ENCODE measurements at places on chromosomes 2 and 18.

GRCh38 chr2:213766062-213766461, 481.8 kb downstream of the SPAG16 start:
- no peak for DNase-seq

DNA sequence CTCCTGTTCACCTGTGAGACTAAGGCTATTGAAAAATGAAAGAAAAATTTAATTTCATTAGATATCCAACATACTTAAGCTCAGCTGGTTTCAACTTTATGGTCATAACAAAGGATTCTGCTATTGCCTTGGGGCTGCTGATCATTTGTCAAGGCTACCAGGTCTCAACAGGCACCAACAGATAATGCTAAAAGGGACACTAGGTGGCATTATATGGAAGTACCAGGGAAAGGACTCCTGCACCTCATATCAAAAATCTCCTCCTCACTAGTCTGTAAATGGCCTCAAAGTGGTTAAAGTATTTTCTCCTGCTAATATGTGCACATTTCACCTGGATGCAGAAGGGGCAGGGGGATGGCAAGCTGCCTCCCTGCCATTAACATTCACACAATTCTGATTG, 167.9 kb upstream of the REG3A start:
- no peak for DNase-seq

DNA sequence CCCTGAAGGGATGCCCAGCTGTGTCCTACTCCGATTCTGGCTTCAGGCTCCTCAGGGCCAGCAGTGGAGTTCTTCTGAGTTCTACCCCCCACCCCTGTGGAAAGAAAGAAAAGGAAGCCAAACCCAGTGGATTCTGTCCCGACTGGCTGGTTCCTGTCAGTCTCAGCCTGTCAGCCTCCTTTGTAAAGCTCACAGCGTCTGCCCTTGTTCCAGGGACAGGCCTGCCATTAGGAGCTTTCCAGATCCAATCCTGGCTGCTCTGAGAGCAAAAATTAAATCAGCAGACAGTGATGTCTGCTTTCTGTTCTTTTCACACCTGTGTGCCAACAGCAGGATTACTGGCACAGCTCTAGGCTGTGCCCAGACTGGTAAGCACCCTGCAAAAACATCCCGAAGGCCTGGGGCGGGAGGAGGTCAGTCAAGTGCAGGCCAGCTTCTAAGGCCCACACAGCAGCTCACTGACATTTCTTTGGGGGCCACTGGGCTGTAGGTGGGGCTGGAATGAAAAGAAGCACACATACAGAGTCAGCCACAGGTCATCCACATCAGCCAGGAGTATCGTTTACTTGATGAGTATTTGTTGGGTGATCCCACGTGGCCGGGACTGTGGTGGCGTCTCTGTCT, 69.1 kb downstream of the EHD3 start:
- DNase-seq: no peak

- no peak for DNase-seq
Observed at GRCh38 chr2:7428454-7429204, 511.4 kb downstream of the RNF144A start.

- no peak for DNase-seq
Observed at GRCh38 chr18:49041435-49042245, 90.9 kb upstream of the SMAD7 start.

- DNase-seq: no peak
Observed at GRCh38 chr2:111634050-111634794, 249.8 kb downstream of the ANAPC1 start.

DNA sequence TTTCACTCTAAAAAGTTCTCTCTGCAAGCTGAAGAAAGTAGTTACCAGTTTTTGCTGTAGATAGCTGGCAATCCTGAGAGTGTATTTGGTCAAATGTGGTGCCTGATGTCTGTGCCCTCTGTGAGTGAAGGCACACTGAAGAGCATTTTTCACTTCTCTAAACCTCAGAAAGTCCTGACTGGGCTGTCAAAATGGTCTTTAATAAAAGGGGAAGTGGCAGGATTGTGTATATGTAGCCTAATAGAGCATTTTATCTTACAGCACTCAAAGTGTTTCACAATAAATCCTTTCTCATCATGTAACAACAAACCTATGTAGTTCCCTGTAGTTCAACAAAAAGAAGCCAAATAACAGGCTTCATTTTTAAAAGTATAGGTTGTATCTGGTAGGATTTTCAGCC, 1552.3 kb upstream of the SLC39A10 start:
- no peak for DNase-seq

- DNase-seq: no peak
Observed at GRCh38 chr2:149782572-149782971, 195.0 kb upstream of the MMADHC start.

GRCh38 chr2:1709946-1710560, 34.3 kb downstream of the PXDN start:
- peak; percentile 25 for DNase-seq

- no peak for DNase-seq
Observed at GRCh38 chr2:11963966-11964365, 217.5 kb downstream of the LPIN1 start.

- no peak for DNase-seq
Observed at GRCh38 chr2:210626849-210627248, 70.5 kb downstream of the CPS1 start.

DNA sequence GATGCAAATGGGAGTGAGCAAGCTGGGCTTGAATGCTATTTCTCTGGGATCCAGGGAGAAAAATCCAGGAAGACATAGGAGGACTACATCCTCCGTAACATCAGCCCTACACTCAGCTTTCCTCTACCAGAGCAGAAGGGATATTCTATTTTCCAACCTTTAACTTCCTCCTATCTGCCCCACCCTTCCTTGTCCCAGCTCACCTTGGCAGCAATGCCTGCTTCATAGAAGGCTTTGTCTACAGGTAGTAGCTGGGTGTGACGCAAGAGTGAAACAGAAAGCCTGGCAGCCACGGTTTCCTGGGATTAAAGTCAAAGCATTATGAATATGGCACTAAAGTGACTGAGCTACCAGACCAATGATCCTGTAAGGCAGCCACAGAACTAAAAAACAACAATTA, 3.9 kb downstream of the KRTCAP3 start:
- DNase-seq: no peak

DNA sequence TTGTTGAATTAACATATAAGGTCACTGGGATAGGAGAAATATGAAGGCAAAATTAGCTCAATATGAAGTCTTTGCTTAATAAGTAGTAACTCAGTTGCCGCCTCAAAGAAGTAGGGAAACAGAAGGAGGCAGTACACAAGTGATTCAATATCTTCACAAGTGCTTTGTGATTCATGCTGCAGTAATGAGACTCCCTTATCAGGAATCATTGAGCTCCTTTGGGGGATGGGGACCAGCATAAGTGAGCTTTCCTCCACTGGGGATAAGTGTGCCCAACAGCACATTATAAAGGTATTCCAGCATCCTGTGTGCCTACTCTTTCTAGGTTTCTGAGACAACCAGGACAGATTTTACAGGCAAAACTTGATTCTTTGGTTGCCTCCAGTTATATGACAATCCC, 323.4 kb upstream of the UBE2E3 start:
- DNase-seq: no peak

- DNase-seq: no peak
Observed at GRCh38 chr2:50611351-50611871, 420.5 kb downstream of the NRXN1 start.

DNA sequence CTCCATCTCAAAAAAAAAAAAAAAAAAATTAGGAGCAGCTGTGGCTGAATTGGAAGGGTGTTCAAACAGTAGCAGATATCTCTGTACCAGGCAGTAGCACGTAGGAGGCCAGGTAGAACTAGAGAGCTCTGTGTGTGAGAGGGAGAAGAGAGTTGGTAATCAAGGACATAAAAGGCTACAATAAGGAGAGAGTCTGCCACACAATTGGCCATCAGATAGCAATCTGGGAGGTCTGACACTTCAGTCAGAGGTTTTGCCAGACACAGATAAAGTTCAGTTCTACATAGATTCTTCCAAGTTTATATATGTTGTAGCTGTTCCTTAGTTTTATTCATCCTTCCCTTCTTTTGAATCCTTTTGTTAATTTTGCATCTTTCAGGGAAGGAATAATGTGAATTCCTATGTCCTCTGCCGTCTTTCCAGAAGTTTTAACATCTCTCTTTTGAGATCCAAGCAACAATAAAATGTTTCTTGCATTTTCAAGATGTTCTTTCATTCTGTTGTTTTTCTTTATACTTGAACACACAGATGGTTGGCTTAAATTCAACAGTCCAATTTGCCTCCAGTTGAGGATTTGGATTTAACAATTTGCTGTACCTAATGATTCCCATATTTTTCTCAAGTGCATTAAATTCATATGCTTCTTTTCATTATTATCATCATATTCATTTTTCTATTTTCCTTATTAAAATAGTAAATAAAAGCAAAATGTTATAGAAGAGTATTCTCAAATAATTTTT, 600.3 kb upstream of the GCFC2 start:
- DNase-seq: no peak

- DNase-seq: no peak
Observed at GRCh38 chr18:50466634-50467033, 91.8 kb downstream of the SKA1 start.

DNA sequence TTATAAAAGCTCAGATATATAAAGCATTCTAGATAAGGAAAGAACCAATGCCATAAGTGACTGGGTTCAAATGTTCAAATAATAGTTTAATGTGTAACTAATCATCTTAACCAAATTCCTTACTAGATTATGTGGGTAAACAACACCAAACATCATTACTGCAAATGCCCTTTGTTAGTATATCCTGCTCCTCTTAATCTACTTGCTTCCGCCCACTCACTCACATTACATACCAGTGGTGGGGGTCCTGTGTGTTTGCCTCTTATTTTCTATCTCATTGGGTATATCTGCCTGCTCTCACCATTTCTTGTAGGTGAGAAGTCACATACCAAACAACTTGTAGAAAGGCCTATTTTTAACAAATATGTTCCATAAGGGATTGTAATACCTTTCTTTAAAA, 562.1 kb downstream of the NRXN1 start:
- DNase-seq: no peak

DNA sequence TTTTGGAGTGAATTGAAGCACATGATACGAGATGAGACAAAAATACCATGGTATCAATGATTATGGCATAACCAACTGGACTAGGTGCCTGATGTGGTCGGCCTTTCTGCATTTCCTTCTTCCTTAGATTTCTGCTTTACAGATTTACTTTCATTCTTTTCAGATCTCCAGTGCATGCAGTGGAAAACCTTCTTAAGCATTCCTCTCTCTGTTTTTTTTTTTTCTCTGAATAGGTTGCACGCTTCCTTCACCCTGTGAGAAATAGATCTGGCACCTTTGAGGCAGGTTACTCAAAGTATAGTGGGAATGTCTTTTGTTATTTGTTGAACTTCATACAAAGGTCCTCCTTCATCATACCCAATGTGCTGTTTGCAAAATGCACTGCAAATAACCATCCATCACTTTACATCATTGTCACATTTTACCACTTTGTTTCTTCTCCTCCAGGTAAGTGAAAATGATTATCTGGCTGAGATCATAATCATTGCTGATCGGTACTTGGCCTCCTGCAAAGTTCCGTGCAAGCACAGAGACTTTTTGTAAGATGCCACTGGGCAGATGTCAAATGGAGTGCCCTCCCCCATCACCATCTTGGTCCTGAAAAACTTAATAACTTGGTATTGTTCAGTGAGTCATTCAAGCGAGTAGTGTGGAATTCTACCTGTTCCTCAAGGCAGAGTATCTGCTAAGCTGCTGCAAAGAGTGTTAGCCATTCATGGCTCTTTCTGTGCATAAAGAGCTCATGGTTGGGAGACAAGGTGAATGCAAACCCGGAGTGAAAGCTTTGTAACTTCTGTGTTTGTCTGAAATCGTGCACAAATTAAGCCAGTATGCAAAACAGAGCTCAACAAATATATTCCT, 30.0 kb upstream of the KLHL14 start:
- no peak for DNase-seq

DNA sequence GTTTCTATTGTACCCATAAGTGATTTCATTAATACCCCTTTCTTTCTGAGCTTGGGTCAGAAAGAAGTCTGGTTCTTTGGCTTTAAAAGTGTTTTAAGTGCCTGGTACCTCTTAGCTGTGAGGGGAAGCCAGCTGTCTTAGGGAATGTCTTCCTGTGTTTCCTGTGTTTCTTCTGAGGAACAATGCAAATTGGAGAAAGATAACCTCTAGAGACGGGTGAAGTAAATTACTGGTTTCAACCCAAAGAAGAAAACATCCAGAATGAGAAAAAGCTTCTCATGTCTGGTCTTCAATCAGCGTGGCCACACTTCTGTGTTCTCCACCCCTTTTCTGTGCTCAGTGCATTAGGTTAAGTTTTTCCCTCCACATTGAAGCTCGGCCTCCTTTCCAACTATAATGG, 10.2 kb upstream of the CHN1 start:
- DNase-seq: no peak

DNA sequence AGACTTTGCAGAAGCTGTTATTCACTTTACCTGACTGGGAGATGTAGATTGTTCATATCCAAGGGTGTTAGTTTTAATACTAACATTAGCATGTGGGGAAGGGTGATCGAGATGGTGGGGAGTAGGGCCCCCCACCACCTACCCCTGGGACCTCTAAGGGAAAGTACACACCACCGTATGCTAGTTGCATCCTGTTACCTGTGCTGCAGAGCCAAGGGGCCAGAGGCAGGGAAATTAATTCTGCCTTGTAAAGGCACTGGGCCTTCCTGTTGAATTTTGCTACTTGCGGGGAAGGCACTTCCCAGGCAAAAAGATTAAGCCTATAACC, 9.0 kb downstream of the STEAP3 start:
- no peak for DNase-seq

- no peak for DNase-seq
Observed at GRCh38 chr2:71607151-71607889, 154.0 kb downstream of the DYSF start.

- DNase-seq: no peak
Observed at GRCh38 chr2:222404151-222404905, 20.0 kb upstream of the SGPP2 start.

- no peak for DNase-seq
Observed at GRCh38 chr2:122736279-122736678, 980.8 kb downstream of the TSN start.

DNA sequence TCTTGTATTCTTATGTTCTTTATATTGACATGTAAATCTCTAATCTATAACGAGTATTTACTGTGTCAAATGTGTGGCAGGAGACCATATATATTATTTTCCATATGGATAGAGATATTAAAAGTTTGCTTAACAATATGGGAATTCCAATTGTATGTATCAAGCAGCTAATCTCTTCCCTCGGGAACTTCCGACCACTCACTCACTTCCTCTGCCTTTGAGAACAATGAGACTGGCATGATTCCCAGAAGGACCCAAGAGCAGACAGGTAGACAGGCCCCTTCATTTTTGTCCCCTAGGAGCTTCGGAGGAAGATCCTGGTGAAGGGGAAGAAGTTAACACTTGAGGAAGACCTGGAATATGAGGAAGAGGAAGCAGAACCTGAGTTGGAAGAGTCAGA, 24.1 kb downstream of the PLCD4 start:
- DNase-seq: no peak

DNA sequence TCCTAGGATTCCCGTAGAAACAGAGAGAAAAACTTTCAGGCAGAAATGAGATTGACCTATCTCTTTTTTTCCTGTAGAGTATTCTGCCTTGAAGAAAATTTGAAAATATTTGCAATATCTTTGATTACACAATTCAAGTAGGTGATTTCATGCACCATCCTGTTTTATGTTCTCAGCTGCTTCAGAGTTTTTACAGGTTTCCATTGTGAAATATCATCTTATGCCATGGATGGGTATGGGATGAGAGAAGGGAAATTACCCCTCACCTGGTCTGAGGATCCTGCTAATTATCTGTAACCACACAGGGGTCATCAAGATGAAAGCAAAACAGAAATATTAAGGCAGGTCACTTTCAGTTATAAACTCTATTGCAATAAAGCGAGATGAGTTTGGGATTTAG, 264.8 kb downstream of the TXNL1 start:
- no peak for DNase-seq
